Smooth muscle cell of the pulmonary artery (primary cell): ENCODE measurements at places on chromosomes 2 and 18. TPM values are rescaled to one million over a fixed set of nuclear protein-coding genes. Genes with fewer than 3 reads are reported as not detected.

HMSD gene
- 0.33 TPM in 1 of 2 replicates, not detected in the other for total RNA-seq

EVA1A gene
- total RNA-seq = 26.7 and 94.9 TPM in 2 replicates

ALK gene
- 0.07 TPM in 1 of 2 replicates, not detected in the other for total RNA-seq

CD8B2 gene
- total RNA-seq = not detected in 2 replicates

LOXL3 gene
- 110 and 319 TPM in 2 replicates for total RNA-seq

RUFY4 gene
- total RNA-seq = not detected in 2 replicates

CRIM1 gene
- 576 and 578 TPM in 2 replicates for total RNA-seq

COBLL1 gene
- total RNA-seq = 13.3 and 16.1 TPM in 2 replicates

C2orf66 gene
- total RNA-seq = 0.20 and 0.59 TPM in 2 replicates

SIX3 gene
- not detected in 2 replicates for total RNA-seq

KLHL14 gene
- not detected in 2 replicates for total RNA-seq

UGT1A1 gene
- total RNA-seq = 0.07 TPM in 1 of 2 replicates, not detected in the other

KRTCAP3 gene
- 0.39 TPM in 1 of 2 replicates, not detected in the other for total RNA-seq

DPP10 gene
- total RNA-seq = not detected in 2 replicates

TNFRSF11A gene
- total RNA-seq = 1.8 and 3.8 TPM in 2 replicates

BOK gene
- 13.4 and 14.5 TPM in 2 replicates for total RNA-seq

EMILIN1 gene
- total RNA-seq = 283 and 480 TPM in 2 replicates

GCG gene
- not detected in 2 replicates for total RNA-seq

DCDC2C gene
- not detected in 2 replicates for total RNA-seq

C1QL2 gene
- not detected in 2 replicates for total RNA-seq

TMEM163 gene
- 0.13 and 0.76 TPM in 2 replicates for total RNA-seq

BCL11A gene
- 0.20 and 0.59 TPM in 2 replicates for total RNA-seq

FSHR gene
- not detected in 2 replicates for total RNA-seq

AQP12B gene
- total RNA-seq = not detected in 2 replicates

SEPTIN2 gene
- 452 and 457 TPM in 2 replicates for total RNA-seq

RNF125 gene
- total RNA-seq = 0.13 and 0.69 TPM in 2 replicates

MATN3 gene
- 1.5 and 3.4 TPM in 2 replicates for total RNA-seq
